ENCODE measurements at places on chromosomes 7 and 10.

GRCh38 chr7:155864991-155865690, 52.9 kb upstream of the SHH start:
- no peak for DNase-seq

- DNase-seq: no peak
Measured at GRCh38 chr7:81752318-81752714, 17.5 kb downstream of the HGF start.

DNA sequence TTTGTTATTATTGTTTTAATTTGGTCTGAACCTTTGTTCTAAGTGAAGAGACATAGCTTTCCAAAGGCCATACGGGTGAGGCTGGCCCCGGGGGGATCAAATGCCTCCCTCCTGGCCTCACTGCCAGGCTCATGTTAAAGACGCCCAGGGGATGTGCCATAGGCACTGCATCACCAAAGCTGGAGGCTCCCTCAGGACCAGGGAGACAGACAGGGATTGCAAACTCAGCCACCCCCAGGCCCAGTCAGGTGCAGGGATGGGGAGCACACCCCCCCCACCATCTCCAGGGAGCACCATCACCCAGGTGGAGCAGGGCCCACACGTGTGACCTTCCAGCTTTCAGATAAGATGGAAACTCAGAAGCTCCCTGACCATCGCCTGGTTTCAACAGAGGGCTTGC, 96.0 kb upstream of the DNAAF5 start:
- no peak for DNase-seq

GRCh38 chr7:98733036-98733435, 116.0 kb downstream of the NPTX2 start:
- no peak for DNase-seq

DNA sequence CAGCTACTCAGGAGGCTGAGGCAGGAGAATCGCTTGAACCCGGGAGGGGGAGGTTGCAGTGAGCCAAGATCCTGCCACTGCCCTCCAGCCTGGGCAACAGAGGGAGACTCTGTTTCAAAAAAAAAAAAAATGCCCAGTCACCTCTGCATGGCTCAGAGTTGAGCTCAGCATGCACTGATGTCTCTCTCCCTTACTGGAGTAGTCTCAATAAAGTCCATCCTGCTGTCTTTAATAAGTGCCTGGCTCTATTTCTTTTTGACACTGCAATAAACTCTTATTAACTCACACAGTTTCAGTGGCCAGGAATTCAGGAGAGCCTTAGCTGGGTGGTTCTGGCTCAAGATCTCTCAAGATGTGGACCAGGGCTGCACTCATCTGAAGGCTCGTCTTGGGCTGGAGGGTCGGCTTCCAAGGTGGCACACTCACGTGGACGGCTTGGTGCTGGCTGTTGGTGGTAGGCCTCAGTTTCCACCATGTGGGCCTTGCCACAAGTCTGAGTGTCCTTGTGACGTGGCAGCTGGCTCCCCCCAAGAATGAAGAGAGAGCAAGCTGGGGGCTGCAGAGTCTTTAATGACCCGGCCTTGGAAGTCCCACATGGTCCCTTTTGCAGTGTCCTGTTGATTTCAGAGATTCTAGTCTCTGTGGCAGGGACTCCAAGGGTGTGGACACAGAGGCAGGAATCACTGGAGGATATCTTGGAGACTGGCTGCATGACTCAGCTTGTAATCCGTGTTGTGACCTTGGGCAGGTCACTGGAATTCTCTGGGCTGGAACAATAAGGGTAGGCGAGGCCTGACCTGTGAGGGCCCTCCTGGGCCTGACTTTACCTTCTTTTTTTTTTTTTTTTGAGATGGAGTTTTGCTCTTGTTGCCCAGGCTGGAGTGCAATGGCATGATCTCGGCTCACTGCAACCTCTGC, 85.9 kb upstream of the KMT2C start:
- no peak for DNase-seq

DNA sequence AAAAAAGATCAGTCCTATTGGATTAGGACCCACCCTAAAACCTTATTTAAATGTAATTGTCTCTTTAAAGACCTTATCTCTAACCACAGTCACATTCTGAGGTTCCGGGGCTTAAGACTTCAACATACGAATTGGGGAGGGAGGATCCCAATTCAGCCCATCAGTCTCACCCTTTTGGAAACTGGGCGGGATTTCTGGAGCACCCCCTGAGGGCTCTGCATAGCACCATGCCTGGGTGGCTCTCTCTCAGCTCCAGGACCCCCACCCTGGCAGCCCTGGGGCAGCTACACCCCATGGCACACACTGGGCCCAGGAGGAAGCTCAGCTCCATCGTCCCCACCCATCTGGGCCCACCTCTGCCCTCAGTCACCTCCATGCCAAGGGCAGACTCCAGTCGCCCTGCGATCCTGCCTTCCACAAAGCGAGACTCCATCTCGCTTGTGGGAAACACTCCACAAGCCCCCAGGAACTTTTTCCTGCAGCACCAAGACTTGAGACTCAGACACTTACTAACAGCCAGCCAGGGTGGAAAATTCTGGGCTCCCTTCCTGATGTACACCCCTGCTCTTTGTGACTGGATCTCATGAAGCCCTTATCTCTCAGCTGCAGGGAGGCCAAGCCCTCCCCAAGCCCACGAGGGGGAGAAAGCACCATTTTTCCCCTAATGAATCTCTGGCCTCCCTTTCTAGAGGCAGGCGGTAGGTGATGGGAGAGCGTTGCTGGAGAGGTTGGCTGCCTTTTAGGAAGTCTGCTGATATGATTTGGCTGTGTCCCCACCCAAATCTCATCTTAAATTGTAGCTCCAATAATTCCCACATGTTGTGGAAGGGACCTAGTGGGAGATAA, 90.8 kb upstream of the KDM7A start:
- no peak for DNase-seq

- DNase-seq: no peak
Measured at GRCh38 chr7:112233048-112233697, 26.7 kb downstream of the ZNF277 start.

- DNase-seq: no peak
Measured at GRCh38 chr10:110698340-110698739, 54.2 kb downstream of the RBM20 start.

GRCh38 chr7:77444123-77444522, 28.0 kb upstream of the GSAP start:
- DNase-seq: no peak

GRCh38 chr7:151115121-151115835, 29.0 kb downstream of the AGAP3 start:
- no peak for DNase-seq

- no peak for DNase-seq
Measured at GRCh38 chr7:45699726-45700390, 125.7 kb downstream of the ADCY1 start.

DNA sequence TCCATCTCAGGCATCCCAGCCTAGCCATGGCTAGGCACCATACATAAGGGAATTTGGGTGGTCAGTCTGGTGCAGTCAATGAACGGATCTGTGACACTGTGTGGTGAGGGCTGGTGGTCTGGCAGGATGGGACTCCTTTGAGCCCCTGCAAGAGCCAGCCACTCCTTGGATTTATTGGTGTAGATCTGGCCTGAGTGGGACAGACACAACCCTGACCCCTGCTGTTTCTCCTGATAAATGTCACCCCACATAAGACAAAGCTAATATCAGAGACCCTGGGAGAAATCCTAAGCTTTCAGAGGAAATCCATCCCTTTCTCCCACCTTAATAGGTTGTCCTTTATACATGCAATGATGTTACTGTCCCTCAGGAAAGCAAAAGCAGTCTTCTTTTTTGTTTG, 2.3 kb downstream of the FBXO24 start:
- DNase-seq: no peak

- DNase-seq: no peak
Measured at GRCh38 chr10:97128516-97129154, 57.1 kb downstream of the SLIT1 start.

- no peak for DNase-seq
Measured at GRCh38 chr7:129781928-129782817, 170.6 kb downstream of the UBE2H start.

Data from stimulated activated CD8-positive, alpha-beta memory T cell treated with anti-CD3 and anti-CD28 coated beads, Interleukin-15, amount 100 ng/mL, for 4 hours (primary cell).